H1 (cell line): ENCODE measurements at places on chromosomes 3 and 15. TPM values are rescaled to one million over a fixed set of nuclear protein-coding genes. Genes with fewer than 3 reads are reported as not detected.
A peak's percentile ranks its signal among the peaks of the same experiment; 100 is the strongest.

Gene CXCR6
- total RNA-seq: not detected in 2 replicates

Gene ECE2
- total RNA-seq: 0.48 and 0.86 TPM in 2 replicates

Gene TMEM266
- total RNA-seq: 1.7 and 2.6 TPM in 2 replicates

Gene POTEB
- total RNA-seq: not detected in 2 replicates

- no peak overlapping the region for H3K27ac ChIP-seq
- no peaks in the 10 kb centered on the region for H3K36me3 ChIP-seq
- no peak for DNase-seq
- H3K27me3 ChIP-seq: no peaks in the 10 kb centered on the region
- H3K4me1 ChIP-seq: no peaks in the 10 kb centered on the region
Observed at GRCh38 chr15:61337541-61337940, 108.4 kb upstream of the RORA start.

GRCh38 chr15:52789601-52790168 is 451 bp downstream of the ONECUT1 start:
- H3K4me3 ChIP-seq: peak overlapping the region; percentile 42
- H3K36me3 ChIP-seq: no peaks in the 10 kb centered on the region
- H3K4me1 ChIP-seq: peaks cover 52% of the 10 kb centered on the region
- no peak overlapping the region for H3K27ac ChIP-seq
- DNase-seq: no peak
- peaks cover 85% of the 10 kb centered on the region for H3K27me3 ChIP-seq

DNA sequence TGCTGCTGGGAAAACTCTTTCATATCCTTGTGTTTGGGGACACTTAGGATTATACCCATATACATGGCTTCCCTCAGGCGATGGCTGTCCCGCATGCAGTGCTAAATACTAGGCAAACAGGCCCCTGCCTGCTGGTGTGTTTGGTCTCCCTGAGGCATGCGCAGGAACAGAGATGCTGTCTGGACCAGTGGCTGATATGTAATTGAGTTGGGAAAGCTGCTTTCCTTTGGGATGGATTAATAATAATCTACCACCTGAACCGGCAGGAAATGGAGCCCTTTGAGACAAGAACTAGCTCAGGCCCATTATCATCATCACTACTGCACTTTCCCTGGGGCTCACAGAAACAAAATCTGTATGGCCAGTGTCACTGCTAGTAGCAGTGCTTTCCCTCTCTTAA is 18.0 kb downstream of the ZDHHC3 start:
- no peaks in the 10 kb centered on the region for H3K4me1 ChIP-seq
- H3K4me3 ChIP-seq: no peak overlapping the region
- no peak for DNase-seq
- no peaks in the 10 kb centered on the region for H3K27me3 ChIP-seq
- 0 out of 2 replicates have a peak, but pooled peaks cover 3% of the 10 kb centered on the region for H3K36me3 ChIP-seq

DNA sequence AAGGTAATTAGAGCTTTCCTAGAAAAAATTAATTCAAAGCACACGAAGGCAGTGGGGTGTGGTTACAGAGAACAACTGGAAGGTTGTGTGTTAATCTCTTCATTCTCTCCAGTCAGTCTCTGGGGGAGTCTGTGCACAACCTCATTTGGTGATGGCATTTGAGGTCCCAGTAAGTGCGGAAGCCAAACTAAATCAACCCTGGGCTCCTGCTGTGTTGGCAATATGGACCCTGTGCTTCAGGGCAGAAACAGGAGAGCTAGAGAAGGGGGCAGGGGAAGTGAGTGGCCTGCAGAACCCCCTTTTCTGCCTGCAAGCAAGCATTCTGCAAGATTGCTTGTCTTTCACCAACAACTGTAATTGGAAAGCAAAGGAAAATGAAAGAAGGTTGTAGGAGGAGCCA is 195.9 kb upstream of the ST8SIA2 start:
- no peak overlapping the region for H3K4me3 ChIP-seq
- no peaks in the 10 kb centered on the region for H3K27me3 ChIP-seq
- peak; percentile 26 for DNase-seq

DNA sequence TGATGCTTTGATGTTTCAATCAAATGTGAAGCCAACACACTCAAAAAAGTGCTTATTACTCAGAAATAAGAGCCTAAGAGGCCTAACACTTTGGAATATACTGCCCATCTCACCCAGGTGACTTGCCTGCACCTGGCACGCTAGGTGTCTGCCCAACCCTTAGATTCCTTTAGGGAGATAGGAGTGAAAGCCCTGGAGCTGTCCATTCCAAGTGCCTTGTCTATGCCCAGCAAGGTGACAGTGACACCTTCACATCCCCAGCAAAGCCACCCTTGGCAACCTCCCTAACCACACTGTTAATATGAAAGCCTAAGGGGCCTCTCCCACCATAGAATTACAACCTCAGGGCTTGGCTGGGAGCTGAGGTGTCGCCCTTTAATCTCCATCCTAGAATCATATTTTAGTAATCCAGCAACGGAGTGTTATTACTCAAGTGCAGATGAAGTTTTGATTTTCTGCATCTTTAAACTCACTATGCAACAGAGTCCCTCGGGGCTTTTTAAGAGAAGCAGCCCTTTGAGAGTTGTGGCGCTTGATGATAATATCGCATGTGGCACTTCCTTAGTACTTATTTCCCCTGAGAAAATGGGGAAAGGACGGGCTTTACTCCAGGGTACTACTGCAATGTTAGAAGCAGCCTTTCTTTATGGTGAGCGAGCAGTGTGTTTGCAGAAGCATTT is 24.8 kb downstream of the ATP10A start:
- no peak overlapping the region for H3K27ac ChIP-seq
- no peak for DNase-seq
